ENCODE measurements at places on chromosomes 5 and 9.
A peak's percentile ranks its signal among the peaks of the same experiment; 100 is the strongest.

DNA sequence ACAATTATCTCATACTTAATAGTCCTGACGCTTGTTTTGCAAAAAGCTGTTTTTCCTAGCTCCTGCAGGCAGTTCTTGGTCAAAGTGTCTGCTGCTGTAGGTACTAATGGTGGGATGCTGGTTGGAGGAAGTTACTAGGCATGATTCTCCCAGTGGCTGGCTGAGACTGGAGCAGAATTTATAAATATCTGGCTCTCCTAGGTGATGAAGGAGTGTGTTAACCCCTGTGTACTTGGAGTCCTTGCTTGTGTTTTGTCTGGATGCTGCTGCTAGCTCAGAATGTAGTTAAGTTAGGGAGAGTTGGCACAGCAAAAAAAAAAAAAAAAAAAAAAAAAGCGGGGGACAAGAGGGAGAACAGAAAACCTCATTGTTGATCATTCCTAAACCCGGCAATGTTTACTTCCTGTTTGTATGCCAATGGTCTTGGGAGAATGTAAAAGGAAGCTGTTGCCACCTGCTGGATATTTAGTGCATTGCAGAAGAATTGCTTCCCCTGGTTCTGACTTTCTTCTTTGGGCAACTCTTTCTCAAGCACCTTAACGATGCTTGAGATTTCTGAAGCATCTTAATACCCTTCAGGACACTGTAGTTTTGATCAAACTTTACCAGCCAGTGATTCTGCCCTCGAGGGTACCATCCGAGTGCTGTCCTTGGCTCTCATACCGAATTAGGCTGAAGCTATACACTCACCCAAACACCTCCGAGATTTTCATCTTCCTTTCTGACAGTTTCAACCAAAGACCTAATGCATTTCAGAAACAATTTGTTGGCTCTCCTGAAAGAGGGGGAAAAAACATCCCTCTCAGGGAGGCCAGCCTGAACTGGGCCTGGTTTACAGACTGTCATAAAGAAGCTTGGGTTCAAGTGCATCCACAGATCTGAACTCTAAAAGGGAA lies 71.7 kb upstream of the WWC1 start:
- DNase-seq = peak; percentile 72

GRCh38 chr9:135135171-135135928 lies 47.9 kb downstream of the OLFM1 start:
- no peak for DNase-seq

DNA sequence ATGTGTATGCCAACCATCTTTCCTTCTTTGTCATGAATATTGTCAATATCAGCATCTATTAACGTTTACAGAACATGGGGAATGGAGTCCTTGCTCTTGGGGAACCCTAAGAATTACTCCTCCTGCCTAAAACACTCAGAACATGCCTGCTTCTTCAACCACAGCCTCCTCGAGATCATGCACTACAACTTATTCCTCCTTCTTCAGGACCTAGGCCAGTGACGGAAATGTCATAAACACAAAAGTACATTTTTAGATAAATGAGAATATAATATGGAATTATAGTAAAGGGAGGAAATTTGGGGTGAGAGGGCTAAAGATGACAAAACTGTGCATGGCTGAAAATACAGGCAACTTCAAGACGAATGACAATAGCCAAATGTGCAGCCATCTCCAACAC lies 3.1 kb upstream of the IFNK start:
- DNase-seq = no peak

DNA sequence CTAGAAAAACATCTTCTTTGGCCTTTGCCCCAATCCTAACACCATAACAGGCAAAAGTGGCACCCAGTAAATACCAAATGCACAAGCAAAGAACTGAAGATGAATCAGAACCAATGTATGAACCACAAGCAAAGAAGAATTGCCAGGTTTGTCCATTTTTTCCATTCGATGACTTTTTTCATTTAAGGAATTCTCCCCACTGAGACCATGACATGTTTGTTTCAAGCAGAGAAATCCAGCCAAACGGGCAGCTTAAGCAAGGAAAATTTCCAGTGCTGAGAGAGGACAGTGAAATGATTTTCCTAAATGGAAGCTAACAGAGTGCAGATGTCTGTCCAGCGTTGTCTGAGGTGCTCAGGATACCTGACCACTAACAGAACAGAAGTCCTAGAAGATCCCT lies 203.7 kb downstream of the ADAMTS12 start:
- DNase-seq = no peak

GRCh38 chr9:120715389-120715924 lies 1.2 kb upstream of the MEGF9 start:
- DNase-seq = no peak

DNA sequence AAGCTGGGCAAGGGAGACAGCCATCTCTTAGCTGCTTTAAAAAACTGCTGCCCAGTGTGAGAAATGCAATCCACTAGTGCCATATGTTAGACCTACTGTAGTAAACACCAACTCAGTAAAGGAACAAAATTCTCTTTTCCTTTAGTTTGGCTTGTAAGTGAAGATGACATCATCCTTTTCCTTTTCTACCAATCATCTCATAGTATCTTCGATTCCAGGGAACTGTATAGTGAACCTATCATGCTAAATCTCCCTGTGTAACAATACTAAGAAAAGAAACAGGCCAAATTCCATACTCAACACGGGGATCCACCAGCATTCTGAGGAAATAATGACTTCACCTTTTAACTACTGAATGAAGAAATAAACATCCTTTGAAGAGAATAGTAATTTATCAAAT lies 100.1 kb downstream of the RAPGEF6 start:
- DNase-seq = no peak

DNA sequence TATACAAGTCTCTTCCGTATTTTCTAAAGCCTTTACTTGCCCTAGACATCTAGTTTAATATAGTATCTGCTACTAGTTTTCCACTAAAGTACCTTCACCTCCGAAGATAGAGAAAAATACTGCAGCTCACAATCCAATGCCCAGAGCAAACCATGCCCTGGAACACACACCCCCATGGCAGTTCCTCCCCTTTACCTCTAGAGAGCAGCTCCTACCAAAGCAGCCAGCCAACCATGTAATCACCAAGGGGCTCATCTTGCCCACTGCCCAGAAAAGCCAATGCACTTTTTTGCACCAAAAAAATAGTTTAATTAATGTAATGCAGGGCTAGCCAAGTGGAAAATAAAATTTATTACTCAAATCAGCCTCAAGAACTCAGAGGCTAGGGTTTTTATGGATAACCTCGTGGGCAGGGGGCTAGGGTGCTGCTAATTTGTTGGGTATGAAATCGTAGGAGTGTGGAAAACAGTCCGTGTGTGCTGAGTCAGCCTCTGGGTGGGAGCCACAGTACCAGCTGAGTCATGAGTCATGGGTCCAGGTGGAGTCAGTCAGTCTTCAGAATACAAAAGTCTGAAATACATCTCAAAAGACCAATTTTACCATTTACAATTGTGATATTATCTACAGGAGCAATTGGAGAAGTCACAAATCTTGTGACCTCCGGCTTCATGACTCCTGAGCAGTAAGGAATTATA lies 120.1 kb upstream of the ACO1 start:
- no peak for DNase-seq

DNA sequence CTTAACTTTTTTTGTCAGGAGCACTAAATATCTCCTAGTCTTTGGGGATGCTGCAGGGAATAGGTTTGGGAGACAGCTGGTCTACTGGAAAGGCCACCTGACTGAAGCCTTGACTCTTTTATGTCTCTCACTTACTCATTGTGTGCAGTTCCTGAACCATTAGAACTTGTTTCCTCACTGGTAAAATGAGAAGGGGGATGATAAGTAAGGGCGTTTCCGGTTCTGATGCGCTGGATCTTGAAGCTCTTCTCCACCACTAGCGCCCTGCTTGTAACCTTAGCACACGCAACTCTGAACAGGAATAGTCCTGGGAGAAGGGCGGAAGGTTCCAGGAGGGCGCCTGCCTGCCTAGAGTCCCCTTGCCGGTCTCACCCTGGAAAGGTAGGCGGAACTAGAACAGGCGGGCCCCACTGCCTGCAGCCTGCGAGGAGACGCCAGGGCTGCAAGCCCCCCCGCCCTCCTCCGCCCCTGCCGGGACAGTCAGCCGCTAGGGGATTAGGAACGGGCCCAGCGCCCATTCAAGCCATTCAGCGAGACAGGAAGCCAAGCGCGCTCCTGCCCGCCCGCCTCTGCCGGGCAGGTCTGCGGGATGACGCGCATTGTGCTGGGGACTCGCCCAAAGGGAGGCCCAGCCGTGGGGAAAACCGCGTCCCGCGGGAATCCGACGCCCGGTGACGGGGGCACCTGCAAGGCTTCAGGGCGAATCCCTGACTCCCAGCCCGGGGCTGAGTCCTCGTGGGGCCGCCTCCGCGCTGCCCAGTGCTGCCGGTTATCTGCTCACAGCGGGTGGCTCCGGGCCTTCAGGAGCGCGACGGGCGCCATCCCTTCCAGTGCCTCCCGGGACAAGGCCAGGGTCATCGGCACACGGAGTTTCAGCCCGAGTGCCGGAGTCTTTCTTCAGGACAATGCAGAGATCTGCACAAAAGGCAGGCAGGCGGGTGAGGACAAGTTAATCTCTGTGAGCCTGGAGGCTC lies 44.0 kb upstream of the XPA start:
- peak; percentile 44 for DNase-seq

GRCh38 chr9:38707885-38708637 lies 11.9 kb downstream of the FAM240B start:
- DNase-seq = no peak

DNA sequence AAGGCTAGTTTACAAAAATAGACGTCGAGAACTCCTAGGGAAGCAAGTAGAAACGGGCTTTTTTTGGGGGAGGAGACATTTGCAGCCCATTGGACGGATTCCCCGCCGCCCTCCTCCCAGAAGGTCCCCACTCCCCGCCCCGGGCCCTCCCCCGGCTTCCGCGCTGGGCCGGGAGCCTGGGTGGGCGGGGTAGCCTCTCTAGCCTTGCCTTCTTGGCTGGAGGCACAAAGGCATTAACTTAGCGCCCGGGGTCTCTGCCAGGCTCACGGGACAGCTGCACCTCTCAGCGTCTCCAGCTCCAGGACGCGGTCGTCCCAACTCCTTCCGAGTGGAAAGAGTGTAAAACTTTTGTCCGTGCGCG lies at the start of gene DMRTA1:
Gene DMRTA1, plus strand, starts transcription at position 236 of the 361 bp plus-strand sequence. CDS start 242 bp downstream, outside the sequence.
- peak; percentile 8 for DNase-seq

DNA sequence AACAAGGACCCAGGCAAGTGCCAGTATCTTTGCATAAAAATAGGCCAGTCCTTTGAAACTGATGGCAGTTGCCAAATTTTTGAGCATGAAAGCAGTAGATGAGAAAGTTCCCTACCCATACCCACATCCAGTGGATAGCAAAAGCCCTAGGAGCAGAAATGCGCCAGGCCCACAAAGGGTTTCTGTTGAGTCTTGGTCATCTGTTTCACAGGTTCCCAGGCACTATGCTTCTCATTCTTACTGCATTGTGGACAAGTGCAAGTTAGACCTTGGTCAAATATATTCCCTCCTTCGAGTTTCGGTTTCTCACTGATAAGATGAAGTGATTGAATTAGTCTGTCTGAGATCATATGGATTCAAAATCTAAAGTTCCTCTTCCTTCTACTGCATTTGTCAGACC lies 152.3 kb downstream of the NR3C1 start:
- DNase-seq = no peak

GRCh38 chr9:108166519-108166918 lies 677.0 kb upstream of the KLF4 start:
- DNase-seq = no peak

DNA sequence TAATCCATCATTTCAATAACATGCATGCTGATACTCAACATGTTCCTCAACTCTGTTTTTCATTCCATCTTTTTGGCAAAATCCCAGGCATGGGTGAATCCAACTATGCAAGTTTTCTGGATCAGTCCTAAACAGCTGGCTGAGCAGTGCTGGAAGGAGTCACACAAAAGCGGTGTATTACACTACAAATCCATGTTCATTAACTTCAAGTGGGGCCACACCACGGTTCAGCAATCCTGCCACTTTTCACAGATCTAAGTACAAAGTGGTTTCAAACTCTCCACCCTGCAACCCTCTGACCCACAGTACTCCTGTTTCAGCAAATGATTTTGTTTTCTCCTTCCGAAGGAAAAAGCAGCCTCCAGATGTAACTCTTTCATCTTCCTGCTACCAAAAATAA lies 222.5 kb downstream of the EPB41L4A start:
- DNase-seq = no peak

DNA sequence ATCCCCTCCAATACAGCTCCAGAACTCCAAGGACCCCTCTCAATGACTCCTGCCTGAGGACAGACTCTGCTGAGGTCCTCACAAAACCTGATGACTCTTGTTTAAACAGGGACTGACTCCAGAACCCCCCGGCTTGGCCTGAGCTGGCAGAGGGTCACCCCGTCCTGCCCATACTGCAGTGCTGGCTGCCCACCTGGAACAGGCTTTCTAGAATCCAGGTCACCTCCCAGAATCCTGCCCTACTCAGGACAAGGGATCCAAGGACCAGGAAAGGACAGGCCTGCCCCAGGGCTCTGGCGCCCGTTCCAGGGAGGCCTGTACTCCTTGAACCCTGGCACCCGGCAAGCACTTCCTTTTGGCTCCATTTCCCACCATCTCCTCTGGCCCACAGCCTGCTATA lies 22.2 kb downstream of the RALGDS start:
- DNase-seq = no peak

DNA sequence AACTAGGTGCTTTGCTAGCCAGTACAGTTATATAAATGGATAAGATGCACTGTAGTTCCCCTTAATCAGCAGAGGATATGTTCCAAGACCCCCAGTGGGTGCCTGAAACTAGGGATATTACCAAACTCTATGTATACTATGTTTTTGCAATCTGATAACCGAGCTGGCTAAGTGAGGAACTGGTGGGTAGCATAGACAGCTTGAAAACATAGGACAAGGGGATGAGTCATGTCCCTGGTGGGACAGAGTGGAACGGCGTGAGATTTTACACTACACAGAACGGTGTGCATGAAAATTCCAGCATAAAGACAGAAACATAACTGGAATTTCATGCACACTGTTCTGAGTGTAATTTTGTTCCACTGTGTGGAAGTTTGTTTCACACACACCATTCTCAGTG lies 86.9 kb downstream of the BASP1 start:
- no peak for DNase-seq

DNA sequence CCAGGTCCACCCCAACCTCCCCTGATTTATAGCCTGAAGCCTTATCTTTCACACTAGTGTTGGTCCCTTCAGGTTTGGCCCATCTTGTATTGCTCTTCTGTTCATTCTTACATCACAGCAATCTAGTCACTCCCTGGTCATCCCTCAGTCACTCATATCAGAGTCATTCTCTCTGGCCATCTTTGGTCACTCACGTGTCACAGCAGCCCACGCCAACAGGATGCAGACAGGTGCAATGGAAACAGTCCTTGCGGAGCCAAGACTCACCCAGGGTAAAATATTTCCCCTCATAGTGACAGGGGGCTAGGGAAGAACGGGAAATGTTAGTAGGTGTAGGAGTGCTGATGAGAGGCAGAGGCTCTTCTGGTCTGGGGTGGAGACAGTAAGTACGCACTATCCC lies 610 bp downstream of the MSMP start:
- DNase-seq = no peak

DNA sequence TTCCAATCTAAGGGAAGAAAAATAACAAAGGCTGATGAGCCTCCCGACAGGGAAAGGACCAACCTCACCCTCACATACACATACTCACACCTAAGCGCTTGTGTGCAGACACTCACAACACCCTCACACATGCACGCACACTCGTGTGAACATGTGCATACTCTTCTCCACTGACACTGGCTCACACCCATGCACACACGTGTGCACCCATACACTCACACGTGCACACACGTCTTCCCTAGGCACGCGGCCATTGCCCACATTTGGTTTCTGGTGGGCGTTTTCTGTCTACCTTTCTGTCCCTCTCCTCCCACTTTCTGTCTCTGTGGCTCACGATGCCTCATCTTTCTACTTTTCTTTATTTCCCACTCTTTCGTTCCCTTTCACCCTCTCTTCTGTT lies 169.7 kb upstream of the MVB12B start:
- no peak for DNase-seq

- DNase-seq = no peak
These were observed 18.4 kb downstream of the ZNF346 start for GRCh38 chr5:177040814-177041420.

Data from germinal center (tissue), 1 donor.